Smooth muscle cell of the coronary artery (primary cell): ENCODE measurements at places on chromosomes 7 and 10. TPM values are rescaled to one million over a fixed set of nuclear protein-coding genes. Genes with fewer than 3 reads are reported as not detected.

The PAX2 gene
- not detected in 2 replicates for total RNA-seq

The NSUN6 gene
- 6.8 and 10.3 TPM in 2 replicates for total RNA-seq

The GALNT17 gene
- 0.35 TPM in 1 of 2 replicates, not detected in the other for total RNA-seq

The MSMB gene
- not detected in 2 replicates for total RNA-seq

The POLL gene
- 6.3 and 6.8 TPM in 2 replicates for total RNA-seq

The CHST15 gene
- total RNA-seq: 6.8 and 13.0 TPM in 2 replicates

The NEURL1 gene
- under 0.01 TPM in 2 replicates for total RNA-seq

The ELFN1 gene
- total RNA-seq: 0.08 and 3.2 TPM in 2 replicates

The GSDME gene
- total RNA-seq: 81.1 and 91.1 TPM in 2 replicates

The NRF1 gene
- total RNA-seq: 10.0 and 19.4 TPM in 2 replicates

The FRMPD2 gene
- 0.08 TPM in 1 of 2 replicates, not detected in the other for total RNA-seq

The XRCC2 gene
- total RNA-seq: 0.23 and 0.75 TPM in 2 replicates

The MYOF gene
- 116 and 191 TPM in 2 replicates for total RNA-seq
